ENCODE measurements at places on chromosomes 1 and 21.

- DNase-seq = no peak
Measured at GRCh38 chr1:164629971-164630370, 71.0 kb downstream of the PBX1 start.

- no peak for DNase-seq
Measured at GRCh38 chr1:165476776-165477175, 31.9 kb upstream of the RXRG start.

DNA sequence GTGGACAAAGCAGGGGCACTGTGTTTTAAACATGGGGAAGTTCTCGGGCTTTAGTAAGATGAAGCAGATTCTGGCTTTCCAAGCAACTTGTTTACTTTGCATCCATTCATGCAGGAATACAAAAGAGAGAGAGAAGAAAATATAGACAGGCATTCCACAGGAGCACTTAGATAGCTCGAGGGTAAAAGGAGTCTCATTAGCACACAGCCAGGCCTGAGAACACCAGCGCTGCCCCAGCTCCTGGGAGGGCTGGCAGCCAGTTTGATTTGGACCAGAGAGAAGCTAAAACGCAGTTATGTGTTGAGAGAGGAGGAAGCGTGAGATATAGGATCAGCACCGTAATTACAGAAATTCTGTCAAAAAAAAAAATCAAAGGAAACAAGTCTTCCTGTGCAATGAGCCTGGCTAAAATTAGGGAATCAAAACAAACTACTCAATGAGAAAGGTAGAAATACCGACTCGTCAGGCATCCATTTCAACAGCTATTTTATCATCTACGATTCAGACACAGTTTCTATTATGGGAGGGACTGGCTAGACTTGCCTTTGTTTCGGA, 68.2 kb downstream of the CLSTN1 start:
- no peak for DNase-seq

- peak; percentile 51 for DNase-seq
Measured at GRCh38 chr1:204494281-204495077, at the start of gene PIK3C2B. TSS of gene PIK3C2B (minus strand) at chr1:204494805. CDS start at chr1:204469802, 25,003 bp downstream.

GRCh38 chr1:161068306-161069234, 1.1 kb downstream of the ARHGAP30 start:
- DNase-seq = peak; percentile 68

- DNase-seq = no peak
Measured at GRCh38 chr1:203596673-203597210, 29.9 kb upstream of the ATP2B4 start.

- DNase-seq = no peak
Measured at GRCh38 chr1:226601456-226601855, 52.9 kb downstream of the STUM start.

DNA sequence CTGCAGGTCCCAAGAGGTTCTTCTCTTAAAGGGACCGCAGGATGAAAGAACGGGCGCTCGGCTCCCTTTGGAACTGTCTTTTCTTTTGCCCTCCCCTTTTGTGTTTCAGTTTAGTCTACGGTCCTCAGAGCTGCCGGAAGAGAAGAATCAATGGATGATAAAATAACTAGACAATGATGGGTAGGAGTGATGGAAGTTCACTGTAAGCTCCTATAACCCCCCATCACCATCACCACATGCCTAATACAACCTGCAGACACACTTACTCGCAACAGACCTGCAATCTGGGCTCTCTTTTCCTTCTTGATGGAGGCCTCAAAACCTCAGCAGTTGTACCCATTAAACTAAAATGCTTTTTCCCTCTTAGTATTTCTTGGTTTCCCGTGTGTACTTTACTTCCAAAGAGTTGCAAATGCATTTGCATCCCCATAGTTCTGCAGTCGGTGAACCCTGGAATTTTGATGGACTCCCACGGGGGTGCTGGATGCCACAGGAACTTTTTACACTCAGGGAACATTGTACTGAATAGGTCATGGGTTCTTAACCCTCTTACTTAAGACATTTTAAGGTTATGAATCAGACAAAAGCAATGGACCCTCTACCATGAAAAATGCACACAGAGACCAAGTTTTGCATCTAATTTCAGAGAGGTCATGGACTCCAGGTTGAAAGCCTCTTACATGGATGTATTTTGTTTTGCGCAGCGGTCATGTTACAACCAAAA, 633 bp upstream of the RFX5 start:
- no peak for DNase-seq

DNA sequence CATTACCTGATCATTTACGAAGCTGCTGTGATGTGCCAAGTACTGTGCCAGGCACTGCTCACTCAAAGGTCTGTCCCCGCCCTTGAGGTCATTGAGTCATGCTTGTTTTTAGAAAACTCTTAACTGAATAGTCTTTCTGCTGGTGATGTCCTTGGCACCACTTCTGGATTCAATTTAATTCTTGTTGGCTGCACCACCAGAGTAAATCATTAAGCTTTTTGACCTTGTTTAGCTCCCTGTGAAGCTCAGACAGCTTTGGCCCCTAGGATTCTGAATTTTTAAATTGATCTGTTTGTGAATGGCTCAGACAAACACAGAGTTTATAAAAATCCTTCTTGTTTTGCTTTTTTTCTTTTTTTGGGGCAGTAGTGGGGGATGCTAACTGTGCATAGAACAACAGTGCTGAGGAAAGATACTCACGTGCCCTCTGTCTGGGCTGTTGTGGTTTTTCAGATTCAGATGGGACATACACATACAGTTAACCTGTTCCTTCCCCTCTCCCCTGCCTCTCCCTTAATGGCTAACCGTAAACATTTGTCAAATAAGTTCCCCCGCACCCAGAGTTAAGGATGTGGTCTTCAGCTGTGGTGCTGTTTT, 67.6 kb downstream of the MTR start:
- DNase-seq = no peak

DNA sequence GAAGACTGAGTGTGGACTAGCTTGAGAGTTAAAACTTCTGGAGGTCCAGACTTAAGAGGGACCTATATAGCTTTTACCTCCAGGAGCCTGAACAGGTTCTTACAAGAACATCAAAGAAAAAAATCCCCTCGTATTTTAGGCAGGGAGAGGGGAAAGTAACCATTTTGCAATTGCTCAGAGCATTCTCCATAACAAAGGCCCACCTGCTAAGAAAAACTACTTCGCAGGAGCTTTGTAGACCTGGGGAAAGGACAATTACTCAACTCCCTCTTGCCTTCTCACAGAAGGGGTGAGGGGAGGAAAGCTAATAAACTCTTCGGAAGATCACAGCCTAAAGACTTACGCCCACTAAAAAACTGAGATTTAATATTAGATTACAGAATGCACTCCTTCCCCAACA, 86.3 kb downstream of the RERE start:
- DNase-seq = no peak

- no peak for DNase-seq
Measured at GRCh38 chr1:50521703-50522102, 98.5 kb upstream of the DMRTA2 start.

DNA sequence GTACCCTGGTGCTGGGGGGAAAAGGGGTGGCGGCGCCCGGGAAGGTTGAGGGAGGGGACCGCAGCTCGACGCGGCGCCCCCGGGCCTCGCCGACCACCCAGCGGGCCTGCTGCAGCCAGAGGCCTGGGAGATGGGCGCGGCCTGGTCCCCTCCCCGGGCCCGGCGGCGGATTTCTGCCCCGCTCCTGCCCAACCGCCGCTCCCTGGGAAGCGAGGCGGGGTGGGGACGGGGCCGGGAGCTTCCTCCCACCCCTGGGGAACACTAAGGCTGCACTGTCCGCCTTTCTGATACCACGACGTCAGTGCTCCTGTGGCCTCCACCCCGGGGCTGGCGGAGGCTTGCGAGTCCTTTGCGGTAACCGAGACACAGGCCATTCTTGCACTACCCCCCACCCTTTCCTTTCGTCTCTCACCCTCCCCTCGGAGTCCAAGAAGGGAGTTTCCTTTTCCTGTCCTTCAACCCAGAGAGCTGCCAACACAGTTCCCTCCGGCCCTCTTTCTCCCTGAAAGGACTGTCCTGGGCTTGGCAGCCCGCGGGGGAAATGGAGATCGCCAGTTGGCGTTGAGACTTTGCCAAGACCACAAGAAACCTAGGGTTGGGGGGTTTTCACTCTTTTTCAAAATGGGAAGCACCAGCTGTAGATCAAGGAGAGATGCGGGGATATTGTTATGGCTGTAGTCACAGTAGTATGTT, 742 bp downstream of the SH3GLB1 start:
- DNase-seq = no peak

GRCh38 chr21:38959692-38960061, 153.9 kb downstream of the ETS2 start:
- no peak for DNase-seq

GRCh38 chr1:181711820-181712219, 228.5 kb downstream of the CACNA1E start:
- DNase-seq = no peak

GRCh38 chr1:119639109-119639508, 9.0 kb downstream of the ZNF697 start:
- no peak for DNase-seq

- DNase-seq = no peak
Measured at GRCh38 chr21:44487831-44488230, 32.5 kb downstream of the LRRC3 start.

DNA sequence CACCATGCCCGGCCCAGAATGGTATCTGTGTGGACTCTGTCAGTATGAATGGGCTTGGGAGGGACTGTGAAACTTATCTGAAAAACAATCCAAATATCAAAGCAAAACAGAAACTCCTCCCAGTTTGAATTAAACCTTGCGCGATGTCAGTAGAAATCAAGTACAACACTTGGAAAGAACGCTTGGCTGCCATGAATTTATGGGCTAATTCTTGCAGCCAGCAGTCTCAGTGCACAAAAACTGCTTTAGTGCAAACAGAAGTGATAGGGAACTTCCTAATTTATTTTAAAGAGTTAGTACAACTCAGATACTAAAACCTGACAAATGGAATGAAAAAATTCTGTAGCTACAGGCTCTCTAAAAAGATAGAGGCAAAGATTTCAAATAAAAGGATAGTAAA, 8.5 kb downstream of the CLCA1 start:
- no peak for DNase-seq

DNA sequence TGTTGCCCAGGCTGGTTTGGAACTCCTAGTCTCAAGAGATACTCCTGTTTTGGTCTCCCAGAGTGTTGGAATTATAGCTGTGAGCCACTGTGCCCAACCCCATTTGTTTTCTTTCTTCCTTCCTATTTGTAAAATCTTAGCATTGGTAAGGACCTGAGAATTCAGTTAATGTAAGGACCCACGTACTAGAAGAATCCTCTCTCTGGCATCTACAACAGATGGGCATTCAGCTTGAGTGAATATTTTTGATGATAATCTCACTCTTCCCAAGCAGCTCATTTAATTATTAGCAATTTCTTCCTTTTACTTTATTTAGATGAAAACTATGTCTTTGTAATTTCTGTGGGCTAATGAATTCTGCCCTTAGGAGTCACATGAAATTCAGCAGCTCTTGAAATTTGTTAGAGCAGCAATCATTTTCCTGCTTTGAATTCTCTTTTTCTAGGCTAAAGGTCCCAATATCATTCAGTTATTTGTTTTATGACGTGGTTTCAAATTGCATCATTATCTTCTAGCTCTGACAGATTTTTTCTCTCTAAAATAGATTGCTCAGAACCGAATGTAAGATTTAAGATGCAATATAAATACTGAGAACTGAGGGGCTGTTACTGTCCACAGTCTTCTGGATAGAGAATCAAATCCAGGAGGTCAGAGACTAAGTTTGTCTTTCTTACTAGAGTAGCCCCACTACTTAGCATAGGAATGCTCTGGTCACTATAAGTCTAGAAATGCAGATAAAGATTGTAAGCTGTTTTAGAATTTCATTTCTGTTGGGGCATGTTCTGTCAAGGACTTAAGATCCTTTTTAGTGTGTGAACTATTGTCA, 59.4 kb downstream of the EPB41 start:
- DNase-seq = no peak

DNA sequence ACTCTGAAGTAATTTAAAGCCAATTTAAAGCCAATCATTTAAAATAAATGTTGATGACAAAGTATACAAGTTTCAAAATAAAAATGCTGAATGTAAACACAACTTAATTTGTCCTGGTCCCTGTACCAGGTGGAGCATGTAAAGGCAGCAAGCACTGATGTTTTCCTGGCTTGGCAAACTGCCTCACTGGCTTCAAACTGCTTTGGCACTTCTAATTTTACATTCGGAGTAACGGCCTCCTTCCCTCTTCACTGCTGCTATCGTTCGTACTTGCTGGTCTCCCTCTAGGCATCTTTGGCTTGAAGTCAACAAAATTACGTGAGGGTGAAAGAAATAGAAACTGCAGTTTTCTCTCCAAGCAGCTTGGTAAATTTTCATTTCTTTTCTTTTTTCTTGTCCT, 287.9 kb downstream of the LTN1 start:
- no peak for DNase-seq

DNA sequence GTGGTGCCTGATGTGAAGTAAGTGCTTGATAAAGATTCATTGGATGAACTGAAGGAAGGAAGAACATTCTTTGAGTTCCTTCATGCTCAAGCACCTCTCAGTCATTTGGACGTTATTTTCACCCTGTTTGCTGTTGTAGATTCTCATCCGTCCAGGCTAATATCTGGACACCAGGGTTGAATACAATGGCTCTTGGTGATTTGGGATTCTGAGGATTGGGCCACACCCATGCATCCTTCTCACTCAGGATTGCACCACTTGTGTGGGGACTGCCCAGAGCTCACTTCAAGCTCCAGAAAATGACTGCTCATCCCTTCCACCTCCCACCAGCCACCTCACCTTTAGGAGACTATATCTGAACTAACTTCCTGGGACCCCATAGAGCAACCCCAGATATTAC, 117.1 kb upstream of the IPO9 start:
- no peak for DNase-seq

DNA sequence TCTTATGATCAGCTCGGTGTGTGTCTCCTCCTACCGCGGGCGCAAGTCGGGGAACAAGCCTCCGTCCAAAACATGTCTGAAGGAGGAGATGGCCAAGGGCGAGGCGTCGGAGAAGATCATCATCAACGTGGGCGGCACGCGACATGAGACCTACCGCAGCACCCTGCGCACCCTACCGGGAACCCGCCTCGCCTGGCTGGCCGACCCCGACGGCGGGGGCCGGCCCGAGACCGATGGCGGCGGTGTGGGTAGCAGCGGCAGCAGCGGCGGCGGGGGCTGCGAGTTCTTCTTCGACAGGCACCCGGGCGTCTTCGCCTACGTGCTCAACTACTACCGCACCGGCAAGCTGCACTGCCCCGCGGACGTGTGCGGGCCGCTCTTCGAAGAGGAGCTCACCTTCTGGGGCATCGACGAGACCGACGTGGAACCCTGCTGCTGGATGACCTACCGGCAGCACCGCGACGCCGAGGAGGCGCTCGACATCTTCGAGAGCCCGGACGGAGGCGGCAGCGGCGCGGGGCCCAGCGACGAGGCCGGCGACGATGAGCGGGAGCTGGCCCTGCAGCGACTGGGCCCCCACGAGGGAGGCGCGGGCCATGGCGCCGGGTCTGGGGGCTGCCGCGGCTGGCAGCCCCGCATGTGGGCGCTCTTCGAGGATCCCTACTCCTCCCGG, 1.5 kb downstream of the KCNC4 start:
- DNase-seq = peak; percentile 24

Data from activated CD8-positive, alpha-beta memory T cell treated with anti-CD3 and anti-CD28 coated beads for 48 hours (primary cell).